ENCODE measurements at places on chromosomes 4 and X.

DNA sequence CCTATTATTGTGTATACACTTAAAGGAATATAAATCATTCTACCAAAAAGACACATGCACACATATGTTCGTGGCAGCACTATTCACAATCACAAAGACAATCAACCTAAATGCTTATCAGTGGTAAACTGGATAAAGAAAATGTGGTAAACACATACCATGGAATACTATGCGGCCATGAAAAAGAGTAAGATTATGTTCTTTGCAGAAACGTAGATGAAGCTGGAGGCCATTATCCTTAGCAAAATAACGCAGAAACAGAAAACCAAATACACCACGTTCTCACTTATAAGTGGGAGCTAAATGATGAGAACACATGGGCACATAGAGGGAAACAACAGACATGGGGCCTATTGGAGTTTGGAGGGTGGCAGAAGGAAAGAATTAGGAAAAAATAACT is 593.2 kb downstream of the DMD start:
- no peak for DNase-seq

DNA sequence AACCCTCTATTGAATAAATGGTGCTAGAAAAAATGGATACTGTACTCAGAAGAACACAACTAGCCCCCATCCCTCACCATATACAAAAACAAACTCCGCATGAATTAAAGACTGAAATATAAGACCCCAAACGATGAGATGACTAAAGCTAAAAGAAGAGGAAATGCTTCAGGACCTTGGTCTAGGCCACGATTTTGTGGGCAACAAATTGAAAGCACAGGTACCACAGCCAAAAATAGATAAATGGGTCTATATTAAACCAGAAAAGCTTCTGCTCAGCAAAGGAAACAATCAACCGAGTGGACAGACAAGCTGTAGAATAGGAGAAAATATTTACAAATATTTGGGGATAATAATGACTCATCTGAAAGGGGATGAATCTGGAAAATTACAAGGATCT is 86.4 kb upstream of the DHRSX start:
- no peak for DNase-seq

GRCh38 chr4:87910795-87911194 is 64.7 kb upstream of the SPP1 start:
- no peak for DNase-seq

- no peak for DNase-seq
These were observed 141.0 kb downstream of the CORIN start for GRCh38 chr4:47696823-47697222.

- DNase-seq: no peak
These were observed 25.7 kb downstream of the PNMA5 start for GRCh38 chrX:152968193-152968592.

GRCh38 chrX:24395775-24396174 is 35.3 kb downstream of the SUPT20HL1 start:
- peak; percentile 6 for DNase-seq

DNA sequence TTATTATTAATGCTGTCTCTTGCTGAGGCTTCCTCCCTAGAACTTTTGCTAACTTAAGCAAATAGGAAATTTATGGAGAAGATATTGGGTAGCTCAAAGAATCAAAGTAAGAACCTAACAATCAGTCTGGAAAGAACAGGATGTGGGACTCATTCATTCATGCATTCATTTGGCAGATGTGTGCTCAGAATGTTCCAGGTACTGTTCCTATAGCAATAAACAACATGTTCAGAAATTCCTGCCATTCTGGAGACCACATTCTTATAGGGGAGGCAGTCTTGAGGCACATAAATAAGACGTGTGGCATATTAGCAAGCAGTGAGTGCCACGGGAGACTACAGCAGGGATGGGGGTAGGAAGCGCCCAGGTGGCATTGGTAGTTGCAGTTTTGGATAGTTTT is 5.0 kb downstream of the GRK4 start:
- no peak for DNase-seq

DNA sequence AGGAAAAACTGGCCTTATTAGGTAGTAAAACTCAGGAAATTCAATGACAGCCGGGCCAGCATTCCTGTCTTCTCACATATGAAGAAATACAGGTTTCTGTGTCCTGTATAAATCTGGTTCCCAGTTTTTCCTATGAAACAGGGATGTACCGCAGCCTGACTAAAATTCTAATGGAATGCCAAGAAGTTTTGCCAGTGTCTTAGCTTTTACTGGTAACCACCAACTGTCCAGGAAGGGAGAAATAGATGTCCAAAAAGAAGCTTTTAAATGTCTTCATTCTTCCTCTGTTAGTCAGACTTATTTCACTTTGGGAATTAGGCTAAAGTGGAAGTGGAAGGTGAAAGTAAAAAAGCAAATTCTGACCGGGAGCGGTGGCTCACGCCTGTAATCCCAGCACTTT is 108.0 kb upstream of the TBL1X start:
- DNase-seq: no peak

GRCh38 chr4:141782205-141782604 is 145.8 kb downstream of the IL15 start:
- no peak for DNase-seq

- DNase-seq: no peak
These were observed 17.0 kb upstream of the TMEM144 start for GRCh38 chr4:158193171-158193749.

GRCh38 chr4:159103384-159103990 is 608 bp downstream of the RAPGEF2 start:
- DNase-seq: peak; percentile 32

DNA sequence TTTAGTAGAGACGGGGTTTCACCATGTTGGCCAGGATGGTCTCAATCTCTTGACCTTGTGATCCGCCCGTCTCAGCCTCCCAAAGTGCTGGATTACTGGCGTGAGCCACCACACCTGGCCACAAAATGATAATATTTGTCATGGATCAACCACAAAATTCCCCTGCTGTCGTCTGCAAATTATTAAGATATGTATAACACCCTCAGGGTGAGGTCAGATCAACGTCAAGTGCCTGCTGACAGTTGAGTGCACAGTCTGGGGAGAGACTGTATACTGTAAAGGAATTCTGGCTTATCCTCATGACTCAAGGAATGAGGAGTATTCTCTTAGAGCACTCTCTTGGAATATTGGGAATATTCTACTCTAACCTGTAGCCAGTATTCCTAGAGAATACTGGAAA is 11.2 kb downstream of the EPGN start:
- no peak for DNase-seq

DNA sequence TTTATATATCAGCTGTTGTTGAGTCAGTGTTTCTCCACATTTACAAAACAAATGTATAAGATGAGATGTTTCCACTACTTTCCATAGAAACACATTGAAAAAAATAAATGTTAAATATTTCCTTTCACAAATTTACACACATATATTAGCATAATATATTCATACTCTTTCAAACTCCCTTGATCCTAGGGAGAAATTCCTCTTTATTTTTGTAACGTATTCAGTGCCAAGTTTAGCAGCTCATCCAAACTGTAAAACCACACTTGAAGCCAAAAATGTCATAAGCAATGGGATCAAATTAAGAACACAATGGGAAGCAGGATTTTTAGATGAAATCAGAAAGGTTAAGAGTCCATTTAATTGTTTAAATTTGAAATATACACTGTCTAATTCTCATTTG is 381.1 kb upstream of the MAD2L1 start:
- no peak for DNase-seq

DNA sequence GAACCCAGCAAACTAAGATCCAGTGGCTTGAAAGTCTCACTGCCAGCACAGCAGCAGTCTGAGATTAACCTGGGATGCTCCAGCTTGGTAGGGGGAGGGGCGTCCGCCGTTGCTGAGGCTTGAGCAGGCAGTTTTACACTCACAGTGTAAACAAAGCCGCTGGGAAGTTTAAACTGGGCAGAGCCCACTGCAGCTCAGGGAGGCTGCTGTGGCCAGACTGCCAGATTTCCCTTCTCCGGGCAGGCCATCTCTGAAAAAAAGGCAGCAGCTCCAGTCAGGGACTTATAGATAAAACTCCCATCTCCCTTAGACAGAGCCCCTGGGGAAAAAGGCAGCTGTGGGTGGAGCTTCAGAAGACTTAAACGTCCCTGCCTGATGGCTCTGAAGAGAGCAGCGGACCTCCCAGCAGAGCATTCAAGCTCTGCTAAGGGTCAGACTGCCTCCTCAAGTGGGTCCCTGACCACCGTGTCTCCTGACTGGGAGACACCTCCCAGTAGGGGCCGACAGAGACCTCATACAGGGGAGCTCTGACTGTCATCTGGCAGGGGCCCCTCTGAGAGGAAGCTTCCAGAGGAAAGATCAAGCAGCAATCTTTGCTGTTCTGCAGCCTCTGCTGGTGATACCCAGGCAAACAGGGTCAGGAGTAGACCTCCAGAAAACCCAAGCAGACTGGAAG is 45.1 kb upstream of the CDX4 start:
- no peak for DNase-seq

GRCh38 chr4:173647902-173648301 is 117.9 kb upstream of the HAND2 start:
- no peak for DNase-seq

- DNase-seq: peak; percentile 90
These were observed 354 bp upstream of the TEC start for GRCh38 chr4:48269861-48270522.

DNA sequence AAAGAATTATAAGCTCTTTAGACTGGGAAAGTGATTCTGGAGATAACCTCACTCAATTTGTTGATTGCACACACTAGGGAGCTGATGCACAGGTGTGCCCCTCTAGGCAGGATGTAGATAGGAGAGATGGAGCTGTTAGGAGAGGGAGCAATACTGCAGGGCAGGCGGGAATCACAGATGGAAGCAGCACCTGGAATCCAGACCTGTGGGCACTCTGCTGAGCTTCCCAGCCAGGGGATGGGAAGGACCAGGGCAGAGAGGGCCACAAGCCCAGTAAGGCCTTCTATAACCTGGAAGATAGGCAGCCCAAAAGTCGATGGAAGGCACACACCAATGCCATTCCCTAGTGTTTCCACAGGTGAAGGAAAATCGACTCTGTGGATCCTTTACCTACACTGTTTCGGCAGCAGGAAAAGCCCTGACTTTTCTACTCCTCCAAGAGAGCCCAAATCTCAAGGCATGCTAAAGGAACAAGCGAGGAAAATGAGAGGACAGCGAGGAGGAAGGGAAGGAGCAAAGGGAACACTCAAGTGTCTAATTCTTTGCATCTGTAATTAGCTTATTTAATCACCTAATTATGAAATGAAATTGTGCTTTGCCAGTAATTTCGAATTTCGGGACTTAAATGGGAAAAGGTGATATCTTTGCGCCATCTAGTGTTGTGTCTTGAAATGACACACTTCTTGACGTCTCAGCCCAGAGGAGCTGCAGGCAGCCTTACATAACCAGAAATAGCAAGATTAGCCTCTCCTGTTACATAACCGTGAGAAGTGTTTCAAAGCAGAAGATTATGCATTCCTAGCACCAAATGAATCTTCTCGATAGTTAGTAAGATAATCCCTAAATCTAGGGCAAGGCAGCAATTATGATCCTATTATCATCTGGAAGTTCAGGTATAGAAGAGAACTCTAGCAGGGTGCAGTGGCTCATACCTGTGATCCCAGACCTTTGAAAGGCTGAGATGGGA is 31.0 kb upstream of the TLR3 start:
- no peak for DNase-seq

- DNase-seq: peak; percentile 25
These were observed 29.0 kb downstream of the LRBA start for GRCh38 chr4:150986085-150986484.

DNA sequence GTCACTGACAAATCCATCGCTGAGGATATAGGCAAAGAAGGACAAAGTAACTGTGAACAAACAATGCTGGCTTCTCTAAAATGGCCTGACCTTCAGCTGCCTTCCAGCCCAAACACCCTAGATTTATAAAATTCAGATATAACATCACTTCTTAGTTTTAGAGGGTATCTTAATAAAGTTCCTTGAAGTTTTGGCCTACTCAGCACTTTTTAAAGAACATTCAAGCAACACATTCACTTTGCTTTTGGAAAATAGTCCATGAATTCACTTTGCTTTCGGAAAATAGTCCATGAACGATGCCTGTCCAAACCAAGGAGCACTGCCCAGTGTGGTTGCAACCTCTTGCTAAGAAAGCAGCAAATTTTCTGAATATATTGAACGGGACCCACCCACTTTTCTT is 55.0 kb upstream of the TFDP3 start:
- no peak for DNase-seq

GRCh38 chrX:153494061-153494460 is 719 bp upstream of the BGN start:
- no peak for DNase-seq

DNA sequence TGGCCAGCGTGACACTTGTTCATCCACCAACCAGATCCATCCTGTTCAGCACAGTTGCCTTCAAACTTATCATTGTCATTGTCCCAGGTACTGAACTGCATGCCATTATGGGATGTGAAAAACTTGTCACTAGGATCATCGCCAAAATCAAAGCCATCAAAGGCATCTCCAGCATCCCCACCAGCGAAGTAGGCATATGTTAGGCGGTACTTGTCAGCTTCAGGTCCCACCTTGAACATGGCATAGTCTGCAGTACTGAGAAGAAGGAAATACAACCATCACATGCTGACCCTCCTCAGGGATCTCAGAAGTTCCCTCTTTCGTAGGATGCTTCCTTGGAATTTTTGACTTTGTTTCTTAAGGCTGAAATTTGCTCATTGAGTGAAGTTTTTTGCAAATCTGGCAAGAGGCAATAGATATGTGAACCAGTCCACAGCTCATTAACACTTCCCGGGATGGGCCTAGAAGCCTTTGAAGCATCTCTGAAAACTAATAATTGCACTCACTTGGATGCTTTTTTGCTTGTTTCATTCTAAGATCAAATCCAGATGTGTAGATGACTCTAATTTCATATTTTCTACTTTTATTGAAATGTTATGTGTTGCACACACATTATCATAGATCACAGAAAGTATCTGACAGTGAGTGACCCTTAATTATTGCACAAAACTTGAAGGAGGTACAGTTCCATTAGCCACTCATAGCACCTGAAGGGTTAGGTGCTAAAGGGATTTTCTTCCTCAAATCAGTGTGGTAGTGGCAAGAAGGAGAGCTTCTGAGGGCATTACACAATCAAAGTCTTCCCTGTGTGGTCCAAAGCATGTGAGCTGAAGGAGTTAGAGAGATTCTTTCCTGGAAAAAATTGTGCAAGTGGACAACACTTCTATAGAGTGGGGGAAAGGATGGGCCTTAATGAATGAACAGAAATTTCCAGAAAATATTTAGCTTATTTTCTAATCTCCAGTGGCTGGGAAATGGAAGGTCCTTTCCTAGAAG is 5.4 kb downstream of the FGG start:
- DNase-seq: no peak

GRCh38 chr4:1170976-1171310 is 1.4 kb downstream of the SPON2 start:
- no peak for DNase-seq

GRCh38 chrX:48934581-48935300 is 15.9 kb upstream of the PIM2 start:
- DNase-seq: no peak

DNA sequence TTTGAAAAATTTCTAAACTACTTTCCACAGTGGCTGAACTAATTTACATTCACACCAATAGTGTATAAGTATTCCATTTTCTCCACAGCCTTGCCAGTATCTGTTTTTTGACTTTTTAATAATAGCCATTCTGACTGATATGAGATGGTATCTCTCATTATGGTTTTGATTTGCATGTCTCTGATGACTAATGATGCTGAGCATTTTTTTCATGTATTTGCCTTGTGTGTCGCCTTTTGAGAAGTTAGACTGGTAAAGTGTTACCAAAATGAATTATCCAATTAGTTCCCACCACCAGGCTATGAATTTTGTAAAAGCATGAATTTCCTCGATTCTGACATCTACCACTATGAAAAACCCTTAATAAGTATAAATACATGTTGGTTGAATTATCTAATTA is 242.2 kb upstream of the GK2 start:
- no peak for DNase-seq

Data from activated T-cell treated with anti-CD3 and anti-CD28 coated beads for 48 hours (primary cell).